Hair follicular keratinocyte (primary cell): ENCODE measurements at places on chromosomes 1 and 21. TPM values are rescaled to one million over a fixed set of nuclear protein-coding genes. Genes with fewer than 3 reads are reported as not detected.

UBE2U gene
- total RNA-seq = not detected in 2 replicates

C1orf116 gene
- 57.3 and 67.3 TPM in 2 replicates for total RNA-seq

PRMT2 gene
- total RNA-seq = 112 and 144 TPM in 2 replicates

UQCRHL gene
- 1.1 and 2.0 TPM in 2 replicates for total RNA-seq

PDPN gene
- 65.3 and 81.1 TPM in 2 replicates for total RNA-seq

HMCN1 gene
- total RNA-seq = 0.95 and 3.7 TPM in 2 replicates
